Cardiac muscle cell (in vitro differentiated cells and primary cell): ENCODE measurements at places on chromosomes 6 and 20. TPM values are rescaled to one million over a fixed set of nuclear protein-coding genes. Genes with fewer than 3 reads are reported as not detected.

Gene MTFR2
- total RNA-seq: 1.3 and 4.9 TPM in 2 replicates

Gene AFG1L
- total RNA-seq: 3.1 and 8.8 TPM in 2 replicates

Gene RUNX2
- total RNA-seq: 0.92 and 1.9 TPM in 2 replicates

Gene GLO1
- 122 and 139 TPM in 2 replicates for total RNA-seq

Gene HCRTR2
- total RNA-seq: 0.21 TPM in 1 of 2 replicates, not detected in the other

Gene TNFRSF21
- total RNA-seq: 12.6 and 19.0 TPM in 2 replicates

Gene BPIFB2
- total RNA-seq: not detected in 2 replicates

Gene KCNK5
- 0.27 and 0.28 TPM in 2 replicates for total RNA-seq

Gene COL9A1
- total RNA-seq: 7.6 and 22.1 TPM in 2 replicates

Gene ZSWIM3
- total RNA-seq: 7.4 and 8.0 TPM in 2 replicates

Gene ZNF391
- total RNA-seq: 3.7 and 5.4 TPM in 2 replicates

Gene COL11A2
- total RNA-seq: 70.6 and 94.6 TPM in 2 replicates

Gene PKHD1
- total RNA-seq: not detected in 2 replicates

Gene FOXC1
- total RNA-seq: 3.4 and 6.2 TPM in 2 replicates

Gene PDYN
- total RNA-seq: 0.33 and 0.95 TPM in 2 replicates

Gene SLC35D3
- total RNA-seq: 0.74 and 2.4 TPM in 2 replicates

Gene RCAN2
- 33.8 and 44.9 TPM in 2 replicates for total RNA-seq

Gene ASCC3
- 26.5 and 29.3 TPM in 2 replicates for total RNA-seq

Gene NOX3
- total RNA-seq: not detected in 2 replicates

Gene LY6G6D
- total RNA-seq: not detected in 2 replicates

Gene FLRT3
- 2.5 and 3.2 TPM in 2 replicates for total RNA-seq

Gene SYTL3
- total RNA-seq: 6.7 and 9.9 TPM in 2 replicates

Gene KCNK16
- total RNA-seq: not detected in 2 replicates

Gene PFDN4
- 75.5 and 92.9 TPM in 2 replicates for total RNA-seq

Gene GNAS-AS1
- total RNA-seq: 1.3 and 1.8 TPM in 2 replicates
